Immature natural killer cell (primary cell): ENCODE measurements at places on chromosomes 7 and 10. TPM values are rescaled to one million over a fixed set of nuclear protein-coding genes. Genes with fewer than 3 reads are reported as not detected.

The DOCK4 gene
- polyA plus RNA-seq: 0.18 TPM

The CEP55 gene
- not detected for polyA plus RNA-seq

The CHN2 gene
- 14.6 TPM for polyA plus RNA-seq

The CAMK2B gene
- polyA plus RNA-seq: not detected

The RTKN2 gene
- 0.46 TPM for polyA plus RNA-seq
